Putamen (tissue), 1 donor: ENCODE measurements at places on chromosomes 4 and X.

- DNase-seq: no peak
These were observed 75.2 kb downstream of the PSAPL1 start for GRCh38 chr4:7359400-7360062.

- DNase-seq: no peak
These were observed 474.7 kb downstream of the SPRY1 start for GRCh38 chr4:123871341-123871740.

- DNase-seq: no peak
These were observed 184.1 kb downstream of the DCHS2 start for GRCh38 chr4:154307451-154307850.

GRCh38 chr4:122826553-122827257, at the start of gene FGF2:
TSS of gene FGF2 (plus strand) at chr4:122826831. CDS start at chr4:122827175, 344 bp downstream.
- DNase-seq: peak; percentile 57

- DNase-seq: no peak
These were observed 9.2 kb upstream of the BMP3 start for GRCh38 chr4:81021142-81021944.

DNA sequence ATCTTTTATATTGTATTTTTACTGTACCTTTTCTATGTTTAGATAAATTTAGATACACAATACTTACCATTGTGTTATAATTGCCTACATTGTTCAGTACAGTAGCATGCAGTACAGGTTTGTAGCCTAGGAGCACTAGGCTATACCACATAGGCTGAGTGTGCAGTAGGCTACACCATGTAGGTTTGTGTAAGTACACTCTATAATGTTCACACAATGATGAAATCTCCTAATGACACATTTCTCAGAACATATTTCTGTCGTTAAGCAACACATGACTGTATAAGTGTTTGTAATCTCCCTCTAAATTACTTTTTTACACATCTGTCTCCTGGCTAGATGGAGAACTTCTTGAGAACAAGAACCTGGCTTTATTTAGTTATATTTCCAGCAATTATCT, 40.3 kb downstream of the UCHL1 start:
- no peak for DNase-seq

- DNase-seq: no peak
These were observed 24.1 kb downstream of the FHL1 start for GRCh38 chrX:136171420-136171819.

DNA sequence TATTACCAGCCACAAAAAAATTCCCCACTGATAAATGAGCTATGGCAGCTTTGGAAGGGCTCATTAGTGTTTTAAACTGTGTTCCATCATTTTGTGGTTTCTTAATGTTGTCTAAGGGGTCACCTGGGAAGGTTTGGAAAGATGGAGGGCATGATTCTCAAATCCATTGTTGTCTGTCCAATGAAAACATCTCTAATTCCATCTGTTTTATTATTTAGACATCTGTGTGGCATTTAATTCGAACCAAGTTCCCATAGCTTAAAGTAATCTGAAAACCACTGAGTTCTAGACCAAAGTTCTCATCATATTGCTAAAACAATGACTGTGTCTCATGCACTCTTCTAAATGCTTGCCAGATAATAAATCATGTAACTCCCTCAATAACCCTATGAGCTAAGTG, 103.8 kb upstream of the PPP3CA start:
- DNase-seq: no peak

GRCh38 chr4:164396439-164396838, 357.5 kb upstream of the SMIM31 start:
- no peak for DNase-seq

DNA sequence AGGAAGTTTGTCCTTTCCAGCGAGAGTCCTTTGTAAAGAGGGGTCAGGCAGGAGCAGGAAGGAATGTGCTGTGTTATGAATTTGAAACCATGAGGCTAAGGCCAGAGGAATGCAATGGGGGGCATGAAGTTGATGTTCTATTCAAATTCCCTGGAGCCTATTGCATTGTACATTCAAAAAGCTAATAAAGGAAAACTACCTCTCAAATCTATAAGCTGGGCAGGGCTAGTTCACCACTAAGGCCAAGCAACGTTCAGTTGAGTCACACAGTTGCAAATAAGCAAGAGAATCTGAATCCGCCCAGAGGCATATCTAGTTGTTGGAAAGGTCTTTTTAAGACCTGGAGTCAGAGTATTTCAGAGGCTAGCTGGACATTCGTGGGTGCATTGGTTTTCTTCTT, 148.3 kb downstream of the DCTD start:
- no peak for DNase-seq
